ENCODE measurements at places on chromosomes 1 and 21.

GRCh38 chr1:240136402-240136801, 44.7 kb downstream of the FMN2 start:
- no peak for DNase-seq

DNA sequence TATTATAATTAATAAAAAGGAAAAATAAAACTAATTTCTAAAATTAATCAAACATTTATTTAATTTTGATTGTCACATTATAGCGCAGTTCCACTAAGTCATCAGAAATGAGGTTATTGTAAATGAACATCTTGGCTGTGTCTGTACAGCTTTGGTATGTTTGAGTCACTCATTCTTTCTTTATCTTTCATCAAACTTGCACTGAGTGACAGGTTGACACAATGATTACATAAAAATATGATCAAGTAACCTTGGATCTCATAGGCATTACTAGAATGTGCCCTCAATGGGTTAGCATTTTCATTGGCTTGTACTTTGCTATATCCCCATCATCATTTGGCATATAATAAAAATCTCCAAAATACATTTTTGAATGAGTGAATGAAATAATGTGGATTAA, 1353.2 kb upstream of the ADGRL2 start:
- DNase-seq, result no peak

- DNase-seq, result no peak
Observed at GRCh38 chr1:199751962-199752687, 275.4 kb upstream of the NR5A2 start.

DNA sequence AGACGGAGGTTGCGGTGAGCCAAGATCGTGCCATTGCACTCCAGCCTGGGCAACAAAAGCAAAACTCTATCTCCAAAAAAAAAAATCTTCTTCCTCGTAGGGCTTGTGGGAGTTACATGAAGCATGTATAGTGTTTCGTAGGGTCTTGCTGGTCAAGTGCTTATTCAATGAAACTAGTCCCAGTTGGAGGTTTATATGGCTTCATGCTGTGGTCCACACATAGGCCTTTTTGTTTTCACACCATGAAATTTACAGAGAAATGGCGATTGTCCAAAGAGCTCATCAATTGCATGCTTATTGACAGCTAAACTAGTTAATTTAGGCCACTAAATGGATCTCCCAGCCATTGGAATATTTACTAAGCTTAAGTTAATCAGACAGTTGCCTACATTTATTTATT, 29.6 kb downstream of the HUNK start:
- no peak for DNase-seq

- DNase-seq, result no peak
Observed at GRCh38 chr1:243501002-243501401, 245.2 kb downstream of the SDCCAG8 start.

- no peak for DNase-seq
Observed at GRCh38 chr1:105830571-105831146, 1225.8 kb upstream of the PRMT6 start.

DNA sequence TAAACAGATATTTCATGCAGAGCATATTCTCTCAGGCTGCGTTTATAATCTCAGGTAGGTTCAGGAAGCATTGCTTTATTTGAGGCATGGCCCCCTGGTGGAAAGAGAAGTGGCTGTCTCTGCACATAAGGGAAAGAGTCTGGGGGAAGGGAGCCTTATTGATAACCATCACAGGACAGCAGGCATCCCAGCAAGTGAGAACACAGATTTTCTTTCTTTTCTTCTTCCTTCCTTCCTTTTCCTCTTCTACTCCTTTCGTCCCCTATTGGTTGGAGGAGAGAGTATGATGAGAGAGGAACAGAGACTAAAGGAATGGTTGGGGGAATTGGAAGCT, 21.9 kb downstream of the TSNAX start:
- no peak for DNase-seq

- DNase-seq, result no peak
Observed at GRCh38 chr1:81209461-81209860, 591.3 kb upstream of the ADGRL2 start.
